SIG-M5 (cell line): ENCODE measurements at places on chromosomes 2 and 18.

DNA sequence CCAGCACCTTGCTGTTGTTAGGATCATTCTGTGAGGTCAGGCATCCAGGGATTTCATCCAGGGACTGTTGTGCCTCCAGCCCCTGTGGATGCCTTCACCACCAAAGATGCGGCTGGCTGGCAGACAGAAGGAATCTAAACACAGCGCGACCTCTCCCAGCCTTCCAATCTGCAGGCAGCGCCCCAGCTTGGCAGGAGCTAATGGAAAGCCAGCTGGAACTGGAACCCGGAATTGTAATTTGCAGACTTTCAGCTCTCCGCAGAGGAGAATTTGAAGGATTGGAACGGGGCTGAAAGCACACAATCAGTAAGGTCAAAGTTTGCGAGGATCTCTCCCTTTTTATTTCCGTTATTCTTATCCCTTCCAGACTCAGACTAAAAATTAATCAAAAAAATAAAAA lies 127.8 kb downstream of the TRIB2 start:
- no peak for DNase-seq

DNA sequence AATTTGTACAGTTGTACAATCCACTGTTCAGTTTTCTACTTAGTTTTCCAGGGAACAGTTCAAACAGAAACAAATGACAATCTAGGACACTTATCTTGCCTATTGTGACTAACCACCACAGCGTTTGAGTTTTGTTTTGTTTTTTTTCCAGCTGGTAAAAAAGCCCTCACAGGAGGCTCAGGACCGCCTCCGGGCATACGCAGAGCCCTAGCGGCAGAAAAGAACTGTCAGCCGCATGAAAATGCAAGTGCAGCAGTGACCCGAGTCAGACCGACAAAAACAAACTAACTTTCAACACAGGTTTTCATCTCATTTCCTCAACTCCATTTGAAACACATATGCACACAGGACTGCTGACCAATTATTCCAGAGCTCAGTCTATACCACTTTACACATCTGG lies 68.6 kb downstream of the STEAP3 start:
- DNase-seq = no peak

DNA sequence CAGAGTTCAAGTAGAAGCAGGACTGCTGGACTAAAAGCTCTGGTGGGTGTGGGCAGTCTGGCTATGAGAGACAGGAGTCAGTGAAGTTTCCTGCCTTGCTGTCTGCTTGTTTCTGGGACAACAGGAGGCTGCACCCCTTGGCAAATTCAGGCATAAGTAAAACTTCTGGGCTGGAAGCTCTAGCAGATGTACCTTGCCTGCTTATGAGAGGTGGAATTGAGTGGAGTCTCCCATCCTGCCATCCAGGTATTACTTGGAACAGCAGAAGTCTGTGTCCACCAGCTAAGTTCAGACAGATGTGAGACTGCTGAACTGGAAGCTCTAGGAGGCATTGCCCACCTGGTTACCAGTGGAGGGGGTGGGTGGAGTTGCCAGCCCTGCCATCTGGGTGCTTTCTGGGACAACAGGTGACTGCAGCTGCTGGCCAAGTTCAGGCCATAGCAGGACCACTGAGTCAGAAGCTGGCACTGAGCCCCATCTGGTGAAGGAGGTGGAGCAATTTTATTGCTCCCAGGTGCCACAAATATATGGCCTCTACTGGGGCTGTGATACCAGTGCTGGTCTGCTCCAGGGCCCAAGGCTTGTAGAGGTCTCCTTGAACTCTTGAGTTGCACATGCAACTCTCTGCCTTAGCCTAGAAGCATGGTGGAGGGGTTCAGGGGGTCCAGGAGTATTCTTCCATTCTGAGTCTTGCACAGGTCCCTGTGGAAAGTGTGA lies 199.4 kb upstream of the FN1 start:
- no peak for DNase-seq

DNA sequence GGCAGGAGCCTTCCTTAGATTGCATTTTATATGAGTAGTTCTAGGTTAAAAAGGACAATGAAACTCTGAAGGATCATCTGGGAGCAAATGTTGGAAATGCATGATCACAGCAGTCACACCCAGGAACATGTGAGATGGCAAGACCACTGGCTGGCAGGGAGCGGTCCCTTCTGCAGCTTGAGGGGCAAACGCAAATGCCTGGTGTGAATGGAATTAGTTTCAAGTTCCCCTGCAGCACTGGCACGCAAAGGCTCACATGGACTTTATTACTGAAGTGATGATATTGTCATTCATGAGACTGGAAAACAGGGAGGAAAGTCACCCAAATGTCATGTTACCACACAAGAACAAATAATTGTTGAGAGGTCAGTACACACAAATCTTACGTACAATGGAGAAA lies 223.3 kb downstream of the FBXO15 start:
- DNase-seq = no peak

- DNase-seq = no peak
These were observed 37.3 kb upstream of the VIT start for GRCh38 chr2:36659218-36659617.

- DNase-seq = no peak
These were observed 18.8 kb downstream of the ZNF407 start for GRCh38 chr18:74616494-74616893.

DNA sequence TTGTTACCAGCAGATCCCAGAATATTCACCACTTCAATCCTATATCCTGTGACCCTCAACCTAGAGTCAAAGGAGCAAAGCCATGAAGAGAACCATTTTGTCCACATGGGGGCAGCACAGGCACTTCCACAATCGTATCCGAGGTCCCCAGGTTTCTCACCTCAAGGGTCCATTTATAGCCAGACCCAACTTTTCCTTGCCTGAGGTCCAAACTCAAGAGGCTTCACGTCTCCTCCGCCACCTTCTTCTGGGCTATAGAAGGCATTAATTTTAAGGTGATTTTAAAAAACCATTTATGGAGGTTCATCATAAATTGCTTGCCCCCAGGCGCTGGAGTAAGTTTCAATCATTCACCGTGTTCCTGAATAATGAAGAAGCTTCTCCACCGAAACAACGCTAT lies 111.6 kb upstream of the NABP1 start:
- DNase-seq = no peak
